ENCODE measurements at places on chromosomes 6 and 20.
A peak's percentile ranks its signal among the peaks of the same experiment; 100 is the strongest.

DNA sequence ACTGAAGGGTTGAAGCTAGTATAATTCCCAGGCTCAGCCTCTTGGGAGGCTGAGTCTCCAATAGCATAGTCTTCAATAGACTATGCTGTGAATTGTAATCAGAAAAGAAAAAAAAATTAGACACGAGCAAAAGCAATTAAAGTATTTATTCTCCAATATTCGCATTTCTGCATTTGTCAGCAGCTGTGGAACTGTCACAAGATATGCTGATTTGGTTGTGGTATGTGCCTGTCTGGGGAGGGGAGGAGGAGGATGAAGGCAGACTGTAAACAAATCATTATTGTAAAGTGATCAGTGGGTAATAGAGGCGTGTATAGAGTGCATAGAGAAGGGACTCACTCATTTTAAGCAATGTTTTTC lies 10.1 kb upstream of the BICRAL start:
- peak; percentile 13 for DNase-seq

- DNase-seq, result peak; percentile 15
Observed at GRCh38 chr20:33814238-33814712, 3.1 kb downstream of the CHMP4B start.

DNA sequence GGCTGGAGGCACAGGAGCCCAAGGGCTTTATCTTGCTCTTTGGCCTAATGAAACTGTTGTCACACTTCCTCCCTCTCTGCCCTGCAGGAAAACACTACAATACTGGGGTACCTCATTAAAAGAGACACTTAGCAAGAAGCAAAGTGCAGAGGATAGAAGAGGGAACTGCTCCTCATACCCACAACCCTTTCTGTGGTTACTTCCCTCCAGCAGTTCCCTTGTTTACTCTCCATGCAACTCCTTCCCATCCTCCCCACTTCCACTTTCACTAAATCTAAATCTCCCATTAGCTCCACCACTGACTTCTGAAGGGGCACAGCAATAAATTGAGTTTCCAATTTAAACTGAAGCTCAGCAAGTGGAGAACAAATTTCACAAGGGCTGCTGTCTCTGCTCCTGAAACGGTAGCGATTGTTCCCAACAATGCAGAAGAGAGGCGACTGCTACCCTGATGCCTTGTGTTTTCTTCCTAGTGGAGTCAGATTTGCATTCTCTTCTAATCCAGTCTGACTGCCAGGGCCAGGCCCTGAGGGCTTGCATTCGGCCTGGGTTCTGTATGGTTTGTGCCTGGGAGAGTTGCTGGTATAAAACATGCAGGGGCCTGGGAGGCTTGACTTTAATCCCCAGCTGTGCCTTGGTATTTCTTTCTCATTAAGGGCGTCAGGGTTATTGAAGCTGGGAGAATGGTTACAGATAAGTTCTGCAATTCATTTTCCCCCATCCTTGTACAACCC lies 454.7 kb downstream of the TFAP2B start:
- DNase-seq, result no peak

DNA sequence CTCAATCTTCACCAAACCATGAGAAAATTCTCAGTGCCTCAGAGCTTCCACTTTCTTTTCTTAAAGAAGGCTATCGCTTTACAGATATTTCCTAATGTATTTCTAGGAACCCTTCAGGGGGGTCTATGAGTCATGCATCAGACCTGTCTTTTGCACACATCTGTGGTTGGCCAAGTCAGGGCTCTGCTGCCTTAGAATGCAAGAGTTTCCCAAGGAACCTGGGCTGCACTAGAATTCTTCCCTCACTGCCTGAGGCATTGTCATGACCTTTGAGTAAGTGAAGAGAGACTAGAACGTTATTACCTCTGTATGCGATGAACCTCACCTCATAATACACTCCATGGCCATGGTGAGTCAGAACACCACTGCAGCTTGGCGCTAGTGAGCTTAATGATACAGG lies 365.0 kb upstream of the ID4 start:
- no peak for DNase-seq

GRCh38 chr20:3777381-3777715 lies 3.9 kb downstream of the SPEF1 start:
- no peak for DNase-seq

DNA sequence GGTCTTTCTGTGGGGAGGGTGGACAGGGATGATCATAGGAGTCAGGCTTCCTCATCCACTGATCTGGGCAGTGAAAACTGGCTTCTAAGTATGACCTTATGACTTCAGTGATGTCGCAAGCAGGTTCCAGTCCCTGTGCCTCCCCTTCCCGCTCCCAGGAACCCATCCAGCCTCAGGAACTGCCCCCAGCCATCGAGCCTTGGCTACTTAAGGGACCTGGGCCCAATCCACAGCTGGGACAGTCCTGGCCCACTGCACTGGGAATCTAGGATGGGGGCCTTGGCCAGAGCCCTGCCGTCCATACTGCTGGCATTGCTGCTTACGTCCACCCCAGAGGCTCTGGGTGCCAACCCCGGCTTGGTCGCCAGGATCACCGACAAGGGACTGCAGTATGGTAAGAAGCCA lies at the start of gene LBP:
LBP (plus strand) TSS at position 236 of the 405 bp plus-strand sequence; CDS start at position 271, 35 bp downstream.
- no peak for DNase-seq

GRCh38 chr20:63686492-63687321 lies 9.7 kb upstream of the TNFRSF6B start:
- DNase-seq, result peak; percentile 65

DNA sequence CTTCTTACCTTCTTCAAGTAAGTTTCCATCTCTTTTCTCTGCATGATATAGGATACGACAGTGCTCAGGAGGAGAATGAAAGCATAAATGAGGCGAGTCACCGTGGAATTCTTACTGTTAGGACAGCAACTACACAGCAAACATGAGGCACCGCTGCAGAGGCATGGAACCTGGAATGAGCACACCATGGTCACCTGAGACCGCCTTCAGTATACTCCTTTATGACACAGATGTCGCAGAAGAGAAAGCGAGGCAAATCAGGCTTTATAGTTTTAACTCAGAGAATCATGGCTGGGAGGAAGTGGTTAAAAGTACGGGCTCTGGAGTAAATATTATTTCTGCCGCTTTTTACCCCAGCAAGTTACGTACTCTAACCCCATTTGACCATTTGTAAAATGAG lies 8.0 kb downstream of the SERINC3 start:
- no peak for DNase-seq

GRCh38 chr20:35568645-35569044 lies 26.8 kb downstream of the ERGIC3 start:
- no peak for DNase-seq

DNA sequence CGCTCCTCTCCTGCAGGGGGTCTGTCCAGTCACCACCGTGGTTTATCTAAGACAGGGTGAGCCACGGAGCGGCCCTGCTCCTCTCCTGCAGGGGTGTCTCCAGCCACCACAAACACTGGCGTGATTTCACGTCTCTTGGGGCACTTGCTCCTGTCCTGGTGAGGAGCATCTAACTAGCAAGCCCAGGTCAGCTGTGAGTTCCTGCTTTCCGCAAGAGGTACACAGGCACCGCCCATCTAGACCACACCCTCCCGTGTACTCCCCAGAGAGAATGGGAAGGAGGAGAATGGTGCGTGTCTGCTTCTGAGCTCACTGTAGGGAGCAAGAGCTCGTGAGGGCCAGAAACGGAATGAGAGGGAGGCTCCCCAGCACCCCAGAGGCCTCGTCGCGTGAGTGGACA lies 40.7 kb downstream of the DACT2 start:
- no peak for DNase-seq

DNA sequence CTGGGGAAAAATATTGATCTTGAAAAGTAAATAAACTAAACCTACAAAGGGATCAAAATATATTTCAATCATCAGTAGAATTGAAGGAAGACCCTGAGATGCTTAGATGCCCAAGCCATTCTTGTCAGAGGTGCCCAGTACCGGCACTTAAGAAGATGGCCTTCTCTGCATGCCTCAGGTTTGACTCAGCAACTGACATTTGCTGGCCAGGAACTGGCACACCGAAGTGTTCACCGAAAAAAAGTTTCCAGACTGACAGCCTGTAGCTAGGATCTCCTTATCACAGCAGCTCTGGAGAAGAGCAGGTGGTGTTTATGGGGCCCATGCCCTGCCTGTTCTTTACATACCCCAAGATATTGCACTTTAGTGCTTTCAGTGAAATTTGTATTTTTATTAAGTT lies 203.2 kb downstream of the MOXD1 start:
- no peak for DNase-seq

DNA sequence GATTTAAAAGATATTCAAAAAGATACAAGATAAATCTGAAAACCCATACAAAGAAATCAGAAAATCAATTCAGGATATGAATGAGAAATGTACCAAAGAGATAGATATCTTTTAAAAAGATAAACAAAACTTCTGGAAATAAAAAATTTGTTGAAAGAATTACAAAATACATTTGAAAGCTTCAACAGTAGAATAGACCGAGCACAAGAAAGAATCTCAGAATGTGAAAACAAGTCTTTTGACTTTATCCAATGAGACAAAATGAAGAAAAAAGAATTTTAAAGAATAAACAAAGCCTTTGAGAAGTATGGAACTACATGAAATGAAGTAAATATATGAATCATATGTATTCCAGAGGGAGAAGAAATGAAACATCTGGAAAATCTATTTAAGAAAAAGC lies 1011.0 kb downstream of the EYS start:
- no peak for DNase-seq

DNA sequence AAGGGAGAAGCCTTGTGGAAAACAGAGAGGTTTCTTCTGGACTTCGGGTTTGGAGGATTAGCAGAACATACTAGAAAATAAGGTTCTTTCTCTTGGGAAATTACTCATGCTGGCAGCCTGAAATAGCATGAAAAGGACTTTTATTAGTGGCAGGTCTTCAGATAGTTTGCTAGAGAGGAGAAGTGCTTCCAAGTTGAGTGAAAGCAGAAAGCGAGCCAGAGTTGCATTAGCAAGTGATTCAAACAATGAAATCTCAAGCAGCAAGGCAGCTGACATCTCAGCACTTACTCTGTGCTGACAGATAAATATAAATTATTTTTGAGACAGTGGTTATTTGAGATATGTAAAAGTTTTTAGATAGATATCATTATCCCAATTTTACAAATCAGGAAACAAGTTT lies 91.9 kb downstream of the PLCB4 start:
- no peak for DNase-seq

- no peak for DNase-seq
Observed at GRCh38 chr6:129777371-129777770, 67.4 kb upstream of the ARHGAP18 start.

DNA sequence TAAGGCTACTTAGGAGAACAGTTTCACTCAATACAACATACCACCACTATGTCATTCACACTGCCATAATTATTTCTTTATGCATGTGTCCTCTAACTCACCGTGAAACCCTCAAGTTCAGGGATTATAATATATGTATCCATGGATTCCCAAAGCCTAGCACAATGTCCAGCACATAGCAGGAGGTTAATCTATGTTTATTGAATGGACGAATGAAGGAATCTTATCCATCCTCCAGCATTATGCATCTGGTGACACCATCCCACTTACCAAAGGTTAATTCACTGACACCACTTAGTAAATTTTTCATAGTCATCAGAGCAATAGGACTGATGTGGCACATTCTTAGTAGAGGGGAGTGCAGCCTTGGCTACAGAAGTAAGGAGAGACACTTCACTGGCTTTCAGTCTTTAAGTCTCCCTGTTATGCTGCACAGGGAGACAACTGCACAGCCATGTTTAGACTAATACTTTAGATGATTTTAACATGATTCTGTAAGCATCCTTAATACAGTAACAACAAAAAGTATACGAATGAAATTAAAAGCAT lies 49.7 kb downstream of the EPHA7 start:
- no peak for DNase-seq

DNA sequence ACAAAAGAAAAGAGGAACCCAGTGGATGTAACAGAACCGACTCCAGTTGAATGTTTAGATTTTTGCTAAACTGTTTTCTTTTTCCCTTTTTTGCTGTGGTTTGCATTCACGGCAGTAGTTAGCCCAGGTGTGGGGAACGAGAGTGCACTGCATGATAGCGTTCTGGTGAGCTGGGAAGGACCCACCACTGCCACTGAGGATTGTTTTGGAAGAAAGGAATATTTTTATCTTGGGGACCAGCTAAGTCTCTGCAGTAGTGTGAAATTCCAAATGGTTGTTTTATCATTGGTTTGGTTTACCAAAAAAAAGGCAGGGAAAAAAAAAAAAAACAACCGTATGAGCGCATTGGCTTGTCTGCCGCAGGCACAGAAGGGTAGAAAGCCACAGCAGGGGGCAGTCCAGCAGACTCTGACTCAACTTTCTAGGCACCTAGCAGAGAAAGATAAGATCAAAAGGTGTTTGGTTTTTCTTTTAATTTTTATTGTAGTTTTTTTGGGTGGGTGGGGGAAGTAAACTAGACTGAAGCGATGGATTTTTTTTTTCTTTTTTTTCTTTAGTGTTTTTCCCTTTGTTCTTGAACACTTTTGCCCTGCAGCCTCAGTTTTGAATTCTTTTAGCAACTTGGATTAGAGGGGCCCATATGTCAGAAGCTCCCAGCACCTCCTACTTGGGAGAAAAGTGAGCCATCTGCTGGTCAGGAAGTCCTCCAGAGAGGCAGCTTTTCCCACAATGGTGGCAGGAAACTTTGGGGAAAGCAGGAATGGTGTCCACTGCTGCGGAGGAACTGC lies 13.5 kb upstream of the RAB5IF start:
- peak; percentile 60 for DNase-seq

- DNase-seq, result no peak
Observed at GRCh38 chr6:156279261-156279969, 497.8 kb upstream of the ARID1B start.

GRCh38 chr6:161494566-161494965 lies 220.7 kb upstream of the AGPAT4 start:
- no peak for DNase-seq

DNA sequence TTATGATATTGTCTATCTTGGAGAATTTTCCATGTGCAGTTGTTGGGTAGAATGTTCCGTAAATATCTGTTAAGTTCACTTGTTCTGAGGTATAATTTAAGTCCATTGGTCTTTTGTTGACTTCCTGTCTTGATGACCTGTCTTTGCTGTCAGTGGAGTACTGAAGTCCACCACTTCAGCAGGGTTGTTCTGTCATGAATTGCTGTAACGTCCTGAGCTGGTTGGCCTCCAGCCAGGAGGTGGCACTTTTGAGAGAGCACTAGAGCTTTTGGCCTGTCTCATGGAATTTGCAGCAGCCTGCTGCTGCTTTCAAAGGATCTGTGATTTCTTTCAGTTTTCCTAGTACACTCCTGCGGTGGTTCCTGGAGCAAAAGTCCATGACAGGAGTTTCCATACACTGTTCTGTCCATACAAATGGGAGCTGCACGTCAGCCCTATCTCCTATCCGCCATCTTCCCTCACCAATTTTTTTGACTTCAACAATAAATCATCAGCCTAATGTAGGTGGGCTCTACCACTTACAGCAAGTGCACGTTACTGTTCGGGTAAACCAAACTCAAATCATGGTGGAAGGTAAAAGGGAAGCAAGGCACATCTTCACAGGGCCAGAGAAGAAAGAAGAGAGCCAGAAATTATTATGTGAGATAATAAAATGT lies 46.9 kb upstream of the TRERF1 start:
- DNase-seq, result no peak

- no peak for DNase-seq
Observed at GRCh38 chr6:21808045-21808470, 214.5 kb downstream of the SOX4 start.

DNA sequence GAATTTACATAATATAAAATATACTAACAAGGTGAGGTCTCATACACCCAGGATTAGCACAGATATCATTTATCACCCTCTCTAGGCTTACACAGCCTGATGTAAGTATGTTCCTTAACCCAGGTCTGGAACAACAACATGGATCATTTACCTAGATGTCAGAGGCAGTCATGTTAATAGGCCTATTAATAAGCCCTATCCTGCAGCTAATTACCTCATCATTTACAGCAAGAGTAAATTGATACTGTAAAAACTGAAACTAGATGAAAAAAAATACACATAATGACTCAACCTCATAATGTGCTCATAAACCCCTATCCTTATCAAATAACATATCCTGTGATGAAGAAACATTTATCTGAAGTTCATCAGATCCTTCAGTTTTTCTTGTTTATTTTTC lies 334.3 kb upstream of the MANEA start:
- DNase-seq, result no peak
